NCI-H1436 treated with DMSO at 0.1 percent for 48 hours (cell line): ENCODE measurements at places on chromosomes 16 and 17.

- no peak for DNase-seq
Measured at GRCh38 chr17:50637829-50638605, 3.3 kb downstream of the ABCC3 start.

DNA sequence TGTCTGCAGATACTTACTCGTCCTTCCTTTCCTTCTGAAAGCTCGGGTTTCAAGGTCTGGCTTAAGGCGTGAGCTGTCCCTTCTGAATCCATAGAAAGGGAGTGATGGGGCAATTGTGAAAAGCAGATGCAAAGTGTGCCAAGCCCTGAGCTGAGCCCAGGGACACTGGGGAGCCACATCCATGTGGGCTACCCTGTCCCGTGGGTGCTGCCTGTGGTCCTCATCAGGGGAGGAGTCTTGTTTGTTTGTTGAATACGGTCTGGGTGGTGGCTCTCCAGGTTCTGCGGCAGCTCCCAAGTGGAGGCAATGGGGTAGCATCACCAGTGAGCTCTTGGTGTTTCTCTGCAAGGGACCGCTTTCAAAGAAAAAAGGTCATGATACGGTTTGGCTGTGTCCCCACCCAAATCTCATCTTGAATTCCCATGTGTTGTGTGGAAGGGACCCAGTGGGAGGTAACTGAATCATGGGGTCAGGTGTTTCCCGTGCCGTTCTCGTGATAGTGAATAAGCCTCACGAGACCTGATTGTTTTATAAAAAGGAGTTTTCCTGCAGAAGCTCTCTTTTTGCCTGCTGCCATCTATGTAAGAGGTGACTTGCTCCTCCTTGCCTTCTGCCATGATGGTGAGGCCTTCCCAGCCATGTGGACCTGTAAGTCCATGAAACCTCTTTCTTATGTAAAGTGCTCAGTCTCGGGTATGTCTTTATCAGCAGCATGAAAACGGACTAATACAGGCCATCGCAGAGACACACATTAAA is 1.0 kb upstream of the ALG1 start:
- DNase-seq, result no peak

- DNase-seq, result no peak
Measured at GRCh38 chr17:42283241-42284023, 4.9 kb upstream of the STAT5A start.

DNA sequence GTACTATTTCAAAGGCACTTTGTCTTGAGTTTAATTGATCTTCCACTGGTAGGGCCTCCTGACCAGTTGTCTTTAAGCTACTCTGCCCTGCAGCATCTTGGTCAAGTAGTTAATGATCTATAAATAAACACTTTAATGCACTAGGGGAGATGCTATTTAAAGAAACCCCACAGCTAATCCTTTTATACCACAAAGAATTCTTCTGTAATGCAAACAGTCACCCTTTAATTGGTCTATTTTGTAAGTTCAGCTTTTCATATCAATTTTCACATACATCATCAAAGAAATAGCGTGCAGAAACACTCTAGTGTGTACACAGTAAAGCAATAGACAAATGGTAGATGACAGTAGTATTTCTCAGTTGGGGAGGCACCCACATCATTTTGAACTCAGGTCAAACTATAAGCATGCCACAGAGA is 70.3 kb downstream of the PMP22 start:
- DNase-seq, result no peak

DNA sequence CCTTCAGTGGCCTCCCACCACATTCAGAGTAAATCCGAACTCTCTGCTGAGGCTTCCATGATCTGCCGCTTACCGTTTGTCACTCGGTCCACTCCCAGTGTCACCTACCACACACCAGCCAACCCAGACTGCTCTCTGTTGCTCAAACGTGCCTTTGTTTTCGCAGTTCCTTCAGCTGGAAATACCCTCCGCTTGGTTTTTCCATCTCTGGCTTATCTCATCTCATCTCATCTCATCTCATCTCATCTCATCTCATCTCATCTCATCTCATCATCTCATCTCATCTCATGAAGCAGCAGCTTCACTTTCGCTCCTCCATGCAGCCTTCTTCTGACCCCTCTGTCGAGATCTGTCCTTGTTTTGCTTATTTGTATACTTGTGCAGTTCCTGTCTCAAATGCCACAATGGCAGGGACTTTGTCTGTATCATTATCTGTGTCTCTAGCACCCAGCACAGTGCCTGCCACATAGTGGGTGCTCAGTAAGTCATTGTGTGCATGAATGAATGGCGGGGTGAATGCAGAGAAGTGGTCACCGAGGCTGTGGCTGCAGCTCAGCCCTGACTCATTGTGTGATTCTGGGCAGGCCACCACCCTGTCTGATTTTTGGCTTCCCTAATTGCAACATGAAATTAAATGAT is 3.8 kb upstream of the SNX20 start:
- DNase-seq, result no peak

- DNase-seq, result peak; percentile 68
Measured at GRCh38 chr17:57811638-57812280, 38.1 kb downstream of the MRPS23 start.

DNA sequence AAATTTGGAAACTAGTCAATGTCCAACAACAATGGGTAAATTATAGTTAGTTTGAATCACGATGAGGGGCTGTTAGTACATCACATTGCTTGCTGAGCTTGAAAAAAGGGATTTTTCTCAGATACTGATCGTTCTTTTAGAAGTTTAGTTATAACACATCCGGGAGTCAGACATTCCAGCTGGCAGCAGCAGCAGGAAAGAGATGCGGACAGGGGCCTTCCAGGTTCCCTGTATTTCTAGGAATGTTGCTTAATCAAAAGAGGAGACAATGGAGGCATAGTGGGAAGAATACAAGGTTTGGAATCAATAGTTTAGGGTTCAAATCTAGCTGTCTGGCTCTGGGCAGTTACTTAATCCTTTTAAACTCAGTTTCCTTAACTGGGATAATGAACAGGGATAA is 27.8 kb downstream of the CDK5R1 start:
- DNase-seq, result no peak

DNA sequence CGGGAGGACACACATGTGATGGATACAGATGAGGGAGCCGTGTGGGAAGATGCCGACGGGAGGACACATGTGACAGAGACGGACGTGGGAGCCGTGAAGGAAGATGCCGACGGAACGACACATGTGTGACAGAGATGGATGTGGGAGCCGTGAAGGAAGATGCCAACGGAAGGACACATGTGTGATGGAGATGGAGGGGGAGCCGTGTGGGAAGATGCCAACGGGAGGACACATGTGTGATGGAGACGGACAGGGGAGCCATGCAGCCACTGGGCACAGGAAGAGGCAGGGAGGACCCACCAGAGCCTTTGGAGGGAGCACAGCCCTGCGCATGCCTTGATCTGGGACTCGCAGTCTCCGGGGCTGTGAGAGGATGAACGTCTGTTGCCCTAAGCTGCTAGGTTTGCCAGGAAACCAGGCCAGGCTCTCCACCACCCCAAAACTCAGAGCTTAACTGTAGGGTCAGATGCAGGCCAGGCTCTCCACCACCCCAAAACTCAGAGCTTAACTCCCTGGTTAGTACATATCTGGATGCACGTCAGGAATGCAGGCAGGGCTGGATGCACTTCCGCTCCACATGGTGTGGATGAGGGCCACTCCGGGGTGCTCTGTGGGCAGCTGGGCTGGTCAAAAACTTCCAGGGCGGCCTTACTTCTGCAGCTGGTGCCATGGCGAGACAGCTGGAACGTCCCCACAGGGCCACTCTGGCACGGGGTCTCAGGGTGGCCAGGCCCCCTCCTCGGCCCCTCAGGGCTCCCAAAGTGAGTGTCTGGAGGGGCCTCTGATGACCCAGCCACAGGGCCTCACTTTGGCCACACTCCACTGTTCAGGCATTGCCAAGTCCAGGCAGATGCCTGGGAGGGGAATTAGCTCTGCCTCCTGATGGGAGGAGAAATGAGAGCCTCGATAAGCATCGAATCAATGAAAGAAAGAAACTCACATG is 47.7 kb upstream of the ZNF469 start:
- no peak for DNase-seq

- no peak for DNase-seq
Measured at GRCh38 chr17:37406635-37407461, at the start of the genes ACACA and TADA2A. ACACA (minus strand) TSS chr17:37406836; CDS start chr17:37406299, 537 bp downstream. TADA2A (plus strand) TSS chr17:37406886; CDS start chr17:37411366, 4,480 bp downstream.

DNA sequence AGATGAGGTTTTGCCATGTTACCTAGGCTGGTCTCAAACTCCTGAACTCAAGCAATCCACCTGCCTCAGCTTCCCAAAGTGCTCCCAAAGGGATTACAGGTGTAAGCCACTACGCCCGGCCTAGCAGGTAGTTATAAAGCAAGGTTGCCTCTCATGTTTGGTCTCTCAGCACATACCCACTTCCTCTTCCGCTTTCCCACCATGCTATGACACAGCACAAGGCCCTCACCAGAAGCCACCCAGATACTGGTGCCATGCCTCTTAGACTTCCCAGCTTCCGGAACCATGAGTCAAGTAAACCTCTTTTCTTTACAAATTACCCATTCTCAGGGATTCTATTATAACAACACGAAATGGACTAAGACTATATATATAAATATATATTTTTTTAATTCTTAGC is 143.6 kb downstream of the COPRS start:
- DNase-seq, result no peak

- no peak for DNase-seq
Measured at GRCh38 chr17:43597624-43598356, 51.6 kb upstream of the ETV4 start.

DNA sequence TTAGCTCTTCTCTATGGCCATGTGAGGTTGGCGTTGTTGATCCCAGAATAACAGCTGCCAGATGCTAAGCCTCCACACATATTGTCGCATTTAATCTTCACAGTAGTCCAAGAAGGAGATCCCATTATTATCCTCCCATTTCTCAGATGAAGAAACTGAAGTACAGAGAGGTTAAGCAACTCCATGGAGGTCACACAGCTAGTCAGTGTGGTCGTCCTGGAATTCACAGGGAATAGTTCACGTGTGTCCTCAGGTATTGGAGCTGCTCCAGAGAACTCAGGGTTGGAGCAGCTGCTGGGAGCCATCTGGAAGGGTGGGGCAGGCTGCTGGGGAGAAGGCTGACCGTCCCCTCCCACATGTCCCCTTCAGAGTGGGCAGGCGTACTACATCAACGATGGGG is 19.5 kb downstream of the SDR42E2 start:
- no peak for DNase-seq

DNA sequence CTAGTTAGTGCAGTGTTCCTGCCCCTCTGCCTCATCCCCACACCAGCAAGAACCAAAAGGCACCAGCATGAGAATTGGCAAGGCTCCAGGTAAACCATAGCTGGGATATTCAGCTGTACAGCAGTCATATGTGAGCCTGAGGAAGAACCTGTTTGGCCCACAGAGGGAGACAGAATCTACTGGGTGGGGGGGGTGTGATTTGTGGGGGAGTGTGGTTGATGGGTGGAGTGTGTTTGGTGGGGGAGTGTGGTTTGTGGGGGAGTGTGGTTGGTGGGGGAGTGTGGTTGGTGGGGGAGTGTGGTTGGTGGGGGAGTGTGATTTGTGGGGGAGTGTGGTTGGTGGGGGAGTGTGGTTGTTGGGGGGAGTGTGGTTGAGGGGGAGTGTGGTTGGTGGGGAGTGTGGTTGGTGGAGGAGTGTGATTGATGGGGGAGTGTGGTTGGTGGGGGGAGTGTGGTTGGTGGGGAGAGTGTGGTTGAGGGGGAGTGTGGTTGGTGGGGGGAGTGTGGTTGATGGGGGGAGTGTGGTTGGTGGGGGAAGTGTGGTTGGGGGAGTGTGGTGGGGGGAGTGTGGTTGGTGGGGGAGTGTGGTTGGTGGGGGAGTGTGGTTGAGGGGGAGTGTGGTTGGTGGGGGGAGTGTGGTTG is 19.5 kb downstream of the MINK1 start:
- DNase-seq, result no peak

GRCh38 chr17:78232859-78233173 is 1.4 kb downstream of the TMEM235 start:
- DNase-seq, result no peak

DNA sequence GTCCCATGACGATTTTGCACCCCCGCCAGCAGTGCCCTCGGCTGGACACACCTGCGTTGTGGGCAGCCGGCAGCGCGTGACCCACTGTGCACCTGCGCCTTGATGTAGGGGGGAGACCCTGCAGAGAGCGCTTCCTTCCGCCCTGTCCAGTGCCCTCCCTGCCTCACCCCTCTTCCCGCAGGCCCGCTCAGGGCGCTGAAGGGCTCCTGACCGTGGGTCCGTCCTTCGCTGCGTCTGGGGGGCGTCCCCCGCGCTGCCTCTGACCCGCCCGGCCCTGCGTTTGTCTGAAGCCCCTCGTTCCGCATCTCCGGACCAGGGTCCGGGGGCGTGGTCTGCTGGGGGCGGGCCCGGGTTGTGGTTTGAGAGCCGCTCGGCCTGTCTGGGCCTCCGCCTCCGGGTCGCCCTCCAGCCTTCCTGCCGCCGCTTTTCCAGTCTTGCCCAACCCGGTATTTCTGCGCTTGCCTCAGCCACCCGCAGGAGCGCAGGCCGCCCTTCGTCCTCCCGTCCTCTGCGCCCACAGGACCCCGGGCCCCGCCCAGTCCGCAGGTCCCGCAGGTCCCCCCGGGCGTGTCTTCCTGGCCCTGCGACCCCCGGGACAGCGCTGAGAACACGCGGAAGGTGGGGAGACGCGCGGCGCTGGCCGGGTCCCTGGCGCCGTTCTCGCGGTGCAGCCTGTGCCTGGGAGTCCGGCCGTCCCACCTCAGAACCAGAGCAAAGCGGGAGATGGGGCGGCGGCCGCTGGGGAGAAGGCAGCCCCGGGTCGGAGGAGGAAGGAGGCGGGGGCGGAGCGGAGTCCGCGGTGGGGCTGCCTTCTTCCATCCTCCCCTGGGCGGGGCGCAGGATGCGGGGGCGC is 4.0 kb upstream of the IL17C start:
- DNase-seq, result no peak

- no peak for DNase-seq
Measured at GRCh38 chr17:4518901-4519300, 20.2 kb downstream of the SPNS2 start.

- no peak for DNase-seq
Measured at GRCh38 chr16:21600031-21600773, 825 bp downstream of the METTL9 start.

DNA sequence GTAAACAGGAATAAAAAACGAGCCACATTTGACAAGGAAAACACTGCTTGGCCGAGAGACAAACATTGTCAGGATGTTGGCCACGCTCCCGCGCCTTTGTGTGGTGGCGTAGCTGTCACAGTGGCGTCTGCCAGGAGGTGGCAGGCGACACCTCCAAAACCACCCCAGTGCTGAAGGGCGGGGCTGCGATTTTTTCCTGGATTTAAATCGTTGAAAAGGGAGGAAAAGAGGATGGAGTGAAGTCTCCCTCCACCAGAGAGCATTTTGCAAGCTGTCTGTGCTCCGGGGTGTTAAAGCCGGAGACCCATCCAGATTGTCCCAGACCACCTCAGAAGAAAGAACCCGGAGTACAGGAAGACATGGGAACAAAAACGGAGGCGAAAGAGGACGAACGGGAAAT is 12.7 kb downstream of the MRM3 start:
- no peak for DNase-seq

GRCh38 chr16:70746708-70747424 is 54.1 kb downstream of the VAC14 start:
- DNase-seq, result no peak

DNA sequence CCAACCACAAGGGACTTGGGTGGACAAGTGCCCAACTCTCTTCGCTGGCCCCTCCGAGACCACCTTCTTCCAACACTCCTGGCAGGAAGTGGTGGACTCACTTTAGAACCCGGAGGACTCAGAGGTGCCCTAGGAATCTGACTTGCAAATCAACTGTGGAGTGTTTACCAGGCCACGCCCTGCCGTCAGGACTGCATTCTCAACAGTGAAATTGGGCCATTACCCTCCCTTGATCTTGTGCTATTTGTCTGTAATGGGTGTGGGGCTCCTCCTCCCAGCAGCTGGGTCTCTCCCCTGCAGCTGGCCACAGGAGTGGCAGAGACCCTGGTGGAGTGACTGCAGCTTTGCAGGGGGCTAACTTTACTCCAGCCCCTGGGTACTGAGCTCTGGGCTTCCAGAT is 212.2 kb upstream of the RPL38 start:
- DNase-seq, result peak; percentile 46
